SK-MEL-5 (cell line): ENCODE measurements at places on chromosomes 7 and 10. TPM values are rescaled to one million over a fixed set of nuclear protein-coding genes. Genes with fewer than 3 reads are reported as not detected.

DNA sequence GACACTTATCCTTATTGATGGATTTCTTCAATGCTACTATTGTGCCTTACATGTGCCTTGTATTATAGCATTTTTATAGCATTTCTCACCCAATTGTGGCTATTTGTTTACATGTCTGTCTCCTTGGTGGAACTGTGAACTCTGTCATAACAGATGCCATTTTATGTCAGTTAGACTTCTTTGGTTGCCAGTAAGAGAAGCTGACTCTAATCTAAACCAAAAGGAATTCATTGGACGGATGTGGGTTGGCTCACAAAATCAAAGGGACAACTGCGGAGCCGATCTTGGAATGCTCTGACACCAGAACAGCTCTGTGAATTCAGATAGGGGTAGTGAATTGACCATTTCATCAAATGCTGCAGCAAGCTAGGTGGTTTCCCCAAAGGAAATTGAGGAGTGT is 15.0 kb downstream of the GARIN1A start:
- DNase-seq, result no peak

The TBX20 gene
- total RNA-seq, result 2.5 and 2.8 TPM in 2 replicates

The GJD4 gene
- 0.08 TPM in 1 of 2 replicates, not detected in the other for total RNA-seq

The CPEB3 gene
- total RNA-seq, result 0.29 and 0.58 TPM in 2 replicates

The MSMB gene
- not detected in 2 replicates for total RNA-seq

DNA sequence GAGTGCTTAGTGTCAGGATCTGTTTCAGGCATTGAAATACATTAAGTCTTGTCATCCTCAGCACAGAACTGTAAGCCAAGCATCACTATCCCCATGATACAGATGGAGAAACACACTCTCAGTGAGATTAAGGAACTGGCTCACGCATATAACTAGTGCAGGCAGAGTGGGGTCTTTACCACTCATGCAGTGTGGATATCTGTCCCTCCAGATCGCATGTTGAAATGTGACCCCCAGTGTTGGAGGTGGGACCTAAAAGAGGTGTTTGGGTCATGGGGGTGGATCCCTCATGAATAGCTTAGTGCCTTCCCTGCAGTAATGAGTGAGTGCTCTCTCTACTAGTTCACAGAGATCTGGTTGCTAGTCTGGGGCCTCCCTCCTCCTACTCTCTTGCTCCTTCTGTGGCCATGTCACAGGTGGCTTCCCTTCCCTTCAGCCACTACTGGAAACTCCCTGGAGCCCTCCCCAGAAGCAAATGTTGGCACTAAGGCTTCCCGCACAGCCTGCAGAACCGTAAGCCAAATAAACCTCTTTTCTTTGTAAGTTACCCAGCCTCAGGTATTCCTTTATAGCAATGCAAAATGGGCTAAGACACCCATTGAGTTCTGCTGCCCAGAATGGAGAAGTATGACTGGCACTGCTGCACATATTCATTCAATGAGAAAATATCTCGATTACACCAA is 31.8 kb upstream of the MSMB start:
- DNase-seq, result no peak

DNA sequence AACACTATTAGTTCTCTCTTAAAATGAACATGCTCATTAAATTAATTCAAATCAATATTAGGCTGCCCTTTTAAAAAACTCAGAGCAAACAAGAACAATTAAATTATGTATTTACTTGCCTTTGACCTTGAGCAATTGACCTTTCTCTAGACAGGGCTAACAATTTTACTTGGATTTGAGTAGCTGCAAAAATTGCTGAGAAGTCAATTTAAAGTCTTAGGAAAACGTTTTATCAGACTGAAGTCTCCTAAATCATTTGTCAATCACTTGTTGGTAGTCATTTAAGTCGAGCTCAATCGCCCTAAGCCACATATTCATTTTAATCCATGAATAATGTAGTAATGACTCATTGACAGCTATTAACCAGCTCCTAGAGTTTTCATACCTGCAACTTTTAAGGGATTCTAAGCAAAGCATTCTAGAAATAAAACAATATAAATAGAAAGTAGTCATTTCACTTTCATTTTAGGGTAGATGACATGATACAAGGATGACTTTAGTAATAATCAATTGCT is 84.9 kb upstream of the SEC61G start:
- no peak for DNase-seq

DNA sequence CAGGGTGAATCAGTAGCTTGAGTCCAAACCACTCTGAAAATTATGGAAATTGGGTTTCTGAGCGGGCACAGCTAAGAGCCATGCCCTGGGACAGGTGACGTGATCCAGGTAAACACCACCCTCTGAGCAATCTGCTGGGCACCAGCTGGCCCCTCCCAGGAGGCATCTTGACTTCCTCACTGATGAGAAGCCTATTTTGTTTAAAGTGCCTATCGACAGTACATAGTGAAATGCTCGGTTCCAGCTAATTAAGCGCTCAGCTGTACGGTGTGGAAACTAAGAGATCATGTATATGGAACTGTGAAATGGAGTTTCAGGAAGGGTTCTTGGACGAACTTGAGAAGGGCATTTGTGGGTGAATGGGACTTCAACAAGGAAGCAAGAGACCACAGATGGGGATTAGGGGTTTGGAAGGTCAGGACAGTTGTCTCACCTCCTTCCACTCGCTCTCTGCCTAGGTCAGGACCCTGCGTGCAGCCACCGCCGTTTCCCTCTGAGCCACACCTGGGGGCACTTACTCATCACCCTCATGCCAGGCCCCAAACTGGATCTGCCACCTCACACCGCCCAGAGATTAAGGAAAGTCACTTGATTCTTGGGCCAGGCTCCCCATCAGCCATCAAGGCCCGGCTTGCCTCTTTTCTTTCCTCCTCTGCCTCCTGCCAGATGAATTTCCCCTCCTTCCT is 3.2 kb downstream of the ITPRIP start:
- no peak for DNase-seq

The MNX1 gene
- 0.45 and 0.56 TPM in 2 replicates for total RNA-seq

DNA sequence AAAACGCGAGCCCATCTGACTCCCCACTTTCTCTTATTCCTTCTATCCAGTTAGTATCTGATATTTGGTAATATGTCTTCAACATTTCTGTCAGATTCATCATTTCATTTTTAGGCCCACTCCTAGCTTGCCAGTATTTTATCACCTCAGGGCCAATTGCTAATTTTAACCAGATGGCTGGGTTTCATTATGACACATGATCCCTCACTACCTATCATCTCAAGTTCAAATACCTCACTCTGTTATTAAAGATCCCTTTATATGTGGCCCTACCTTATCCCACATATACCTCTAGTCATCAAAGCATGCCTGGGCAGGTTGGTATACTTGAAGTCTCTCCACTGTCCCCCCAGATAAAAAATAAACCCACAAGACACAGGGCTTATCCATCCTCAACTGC is 104.9 kb downstream of the RNLS start:
- no peak for DNase-seq

The ASB13 gene
- 12.7 and 14.6 TPM in 2 replicates for total RNA-seq

DNA sequence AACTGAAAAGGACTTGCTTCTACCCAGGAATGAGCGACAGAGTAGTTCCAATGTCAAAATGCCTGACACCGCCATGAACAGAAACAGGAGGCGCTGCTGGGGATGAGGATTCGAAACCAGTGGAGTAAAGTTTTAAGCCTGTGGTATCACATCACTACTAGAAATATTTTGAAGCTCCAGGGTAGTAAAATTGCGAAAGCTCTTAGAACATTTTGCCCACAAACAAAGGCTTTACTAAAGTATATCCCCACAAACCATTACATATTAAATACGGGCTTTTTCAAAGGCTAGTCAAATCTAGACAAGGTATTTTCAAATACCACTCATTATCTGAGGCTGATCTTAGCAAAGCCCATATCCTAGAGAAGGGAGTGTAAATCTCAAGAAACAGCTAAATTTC is 2.4 kb downstream of the PRDX3 start:
- no peak for DNase-seq

DNA sequence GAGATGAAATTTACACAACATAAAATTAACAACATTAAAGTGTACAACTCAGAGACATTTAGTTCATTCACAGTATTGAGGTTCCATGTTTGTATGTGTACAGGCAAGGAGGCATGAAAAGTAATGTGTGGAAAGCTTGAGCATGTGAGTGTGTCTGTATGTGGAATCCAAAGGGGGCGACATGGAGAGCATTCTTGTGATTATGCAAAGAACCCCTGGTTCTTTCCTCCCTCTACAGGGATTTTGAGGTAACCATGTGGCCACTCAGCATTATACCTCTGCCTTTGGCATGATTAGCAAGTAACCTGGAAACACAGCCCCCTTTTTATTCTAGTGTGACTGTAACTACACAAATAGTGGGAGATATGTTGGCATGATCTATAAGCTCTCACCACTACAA is 21.0 kb downstream of the OR2F1 start:
- no peak for DNase-seq

GRCh38 chr10:24434961-24435360 is 226.0 kb downstream of the KIAA1217 start:
- DNase-seq, result no peak

The LAMB1 gene
- total RNA-seq, result 89.0 and 93.0 TPM in 2 replicates

DNA sequence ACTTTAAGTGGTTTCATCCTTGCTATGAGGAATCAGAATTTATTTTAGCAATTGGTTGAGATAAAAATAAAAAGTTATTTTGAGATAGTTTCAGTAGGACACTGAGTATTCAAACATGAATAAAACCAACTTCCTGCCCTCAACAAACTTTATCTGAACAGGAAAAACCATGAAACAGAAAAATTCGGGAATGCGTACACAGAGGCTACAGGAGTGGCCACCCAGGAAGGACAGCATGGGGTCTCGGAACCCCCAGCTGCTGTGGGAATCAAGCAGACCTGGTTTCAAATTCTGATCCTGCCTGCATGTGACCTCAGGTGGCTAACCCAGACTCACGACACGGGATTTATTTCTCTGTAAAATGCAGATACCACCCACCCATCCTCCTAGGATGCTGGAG is 49.0 kb upstream of the GRID1 start:
- DNase-seq, result no peak

DNA sequence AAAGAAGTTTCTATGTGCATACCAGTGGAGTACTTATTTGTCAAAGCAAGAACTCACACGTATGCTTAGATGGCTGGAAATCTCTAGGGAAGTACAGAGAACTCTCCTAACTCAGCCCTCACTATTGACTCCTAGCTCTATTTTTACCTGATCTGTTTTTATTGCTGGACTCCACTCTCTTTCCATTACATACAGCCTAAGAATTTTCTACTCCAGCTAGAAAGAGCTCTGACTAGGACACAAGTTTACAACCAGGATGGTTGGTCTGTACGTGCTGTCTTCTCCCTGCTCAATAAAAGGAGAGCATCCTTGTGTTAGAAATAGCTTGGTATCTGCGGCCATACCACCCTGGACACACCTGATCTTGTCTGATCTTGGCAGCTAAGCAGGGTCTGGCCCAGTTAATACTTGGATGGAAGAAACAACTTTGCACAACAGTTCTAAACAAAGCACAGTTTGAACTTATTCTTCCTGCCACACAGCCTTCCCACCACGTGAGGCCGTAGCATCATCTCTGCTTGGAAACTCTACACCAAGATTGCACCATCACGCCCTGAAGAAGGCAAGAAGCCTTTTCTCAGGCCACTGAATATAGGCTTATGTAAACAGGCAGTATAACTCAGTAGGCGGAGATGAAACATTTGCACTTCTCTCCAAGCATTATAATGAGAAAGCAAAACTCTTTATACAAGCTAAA is 50.7 kb downstream of the KCNMA1 start:
- DNase-seq, result peak; percentile 57

The STEAP2 gene
- 0.80 and 2.0 TPM in 2 replicates for total RNA-seq

The ASAH2B gene
- 1.5 and 5.6 TPM in 2 replicates for total RNA-seq

DNA sequence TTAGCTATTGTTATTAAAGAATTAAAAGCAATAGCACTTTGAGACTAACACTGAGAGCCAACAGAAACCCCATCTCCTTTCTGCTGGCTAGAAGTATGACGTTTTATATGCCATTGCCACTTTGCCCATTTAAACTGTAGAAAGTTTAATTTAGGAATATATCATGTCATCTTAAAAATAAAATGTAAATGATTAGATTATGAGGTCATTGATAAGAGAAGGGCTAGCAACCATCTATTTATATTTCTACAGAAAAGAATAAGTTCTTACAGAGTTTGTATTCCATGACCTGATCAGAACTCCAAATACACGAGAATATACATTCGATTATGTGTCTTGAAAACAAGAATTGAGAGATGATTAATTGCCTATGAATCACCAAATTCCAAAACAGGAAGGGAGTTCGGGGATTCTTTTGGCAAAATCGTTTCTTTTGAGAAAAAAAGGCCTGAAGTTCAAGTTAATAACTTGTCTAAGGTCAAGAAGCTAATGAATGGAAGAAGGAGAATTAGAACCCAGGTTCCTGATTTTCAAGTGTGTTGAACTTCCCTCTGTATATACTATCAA is 227.0 kb downstream of the TRIL start:
- DNase-seq, result no peak

The DLX6 gene
- total RNA-seq, result 0.80 and 1.5 TPM in 2 replicates

The HSPA14 gene
- 25.6 and 28.2 TPM in 2 replicates for total RNA-seq

- DNase-seq, result no peak
Observed at GRCh38 chr10:11521860-11522259, 89.6 kb downstream of the USP6NL start.

The TMEM139 gene
- total RNA-seq, result not detected in 2 replicates

The DYDC2 gene
- total RNA-seq, result 0.16 and 0.24 TPM in 2 replicates

- no peak for DNase-seq
Observed at GRCh38 chr7:150927956-150928344, 50.2 kb downstream of the KCNH2 start.

GRCh38 chr7:27389496-27389895 is 146.9 kb downstream of the EVX1 start:
- no peak for DNase-seq

The NACAD gene
- 0.05 and 0.16 TPM in 2 replicates for total RNA-seq

The ASZ1 gene
- 1.0 and 1.3 TPM in 2 replicates for total RNA-seq

DNA sequence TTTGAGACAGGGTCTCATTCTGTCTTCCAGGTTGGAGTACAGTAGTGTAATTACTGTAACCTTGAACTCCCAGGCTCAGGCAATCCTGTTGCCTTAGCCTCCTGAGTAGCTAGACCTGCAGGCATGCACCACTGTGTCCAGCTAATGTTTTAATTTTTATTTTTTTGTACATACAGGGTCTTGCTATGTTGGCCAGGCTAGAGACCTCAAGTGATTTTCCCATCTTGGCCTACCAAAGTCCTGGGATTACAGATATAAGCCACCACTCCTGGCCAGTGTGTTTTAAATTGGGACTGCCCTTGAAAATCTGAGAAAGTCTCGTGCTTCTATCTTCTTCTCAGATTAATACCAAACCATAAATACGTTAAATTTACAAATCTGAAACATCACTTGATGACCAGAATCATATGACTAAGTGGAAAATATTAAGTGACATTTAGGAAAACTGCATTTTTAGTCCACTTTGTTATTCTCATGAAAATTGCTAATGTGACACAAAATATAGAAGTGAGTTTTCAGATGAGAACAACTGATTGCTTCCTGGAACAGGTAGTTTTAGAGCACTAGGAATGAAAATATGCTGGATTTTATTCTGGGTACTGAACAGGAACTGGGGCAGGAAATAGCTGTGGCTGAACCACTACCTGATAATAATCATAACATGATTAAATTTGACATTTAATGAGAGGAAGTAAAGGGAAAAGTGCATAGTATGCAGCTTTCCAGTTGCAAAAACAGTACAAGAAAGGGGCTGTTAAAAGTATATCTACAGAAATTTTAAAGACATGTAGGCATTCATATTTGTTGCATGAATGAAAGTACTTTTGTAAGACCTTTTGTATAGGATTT is 4.2 kb downstream of the PHTF2 start:
- DNase-seq, result no peak

GRCh38 chr7:156192921-156193320 is 380.7 kb upstream of the SHH start:
- DNase-seq, result no peak

The EN2 gene
- total RNA-seq, result 2.2 and 3.0 TPM in 2 replicates

GRCh38 chr10:79979310-79979975 is 30.5 kb upstream of the SFTPD start:
- no peak for DNase-seq

- no peak for DNase-seq
Observed at GRCh38 chr10:30420766-30421165, 13.2 kb upstream of the MAP3K8 start.
